ENCODE measurements at places on chromosomes 7 and 10. TPM values are rescaled to one million over a fixed set of nuclear protein-coding genes. Genes with fewer than 3 reads are reported as not detected.

GRCh38 chr10:61188101-61188500 is 244.1 kb upstream of the RHOBTB1 start:
- DNase-seq = no peak

DNA sequence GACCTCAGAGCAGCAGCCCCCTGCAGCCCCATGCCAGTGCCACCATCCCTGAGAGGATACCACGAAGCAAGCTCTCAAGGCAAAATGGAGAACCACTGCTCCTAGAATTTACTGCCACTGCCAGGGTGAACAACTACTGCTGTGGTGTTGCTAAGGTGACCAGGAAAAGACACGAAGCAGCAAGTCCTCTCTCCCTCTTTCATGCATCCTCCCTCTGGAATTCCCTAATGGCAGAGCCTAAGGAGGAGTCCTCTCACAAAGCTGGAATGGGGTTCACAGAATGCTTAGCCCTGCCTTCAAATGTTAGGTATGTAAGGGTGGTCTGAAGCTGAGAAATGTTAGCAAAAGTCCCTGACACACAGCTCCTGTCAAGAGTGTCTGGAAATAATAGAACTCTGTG is 35.8 kb upstream of the NPSR1 start:
- no peak for DNase-seq

GRCh38 chr7:107712896-107713295 is 31.0 kb upstream of the CBLL1 start:
- no peak for DNase-seq

- no peak for DNase-seq
Measured at GRCh38 chr10:131433568-131433967, 122.0 kb upstream of the TCERG1L start.

DNA sequence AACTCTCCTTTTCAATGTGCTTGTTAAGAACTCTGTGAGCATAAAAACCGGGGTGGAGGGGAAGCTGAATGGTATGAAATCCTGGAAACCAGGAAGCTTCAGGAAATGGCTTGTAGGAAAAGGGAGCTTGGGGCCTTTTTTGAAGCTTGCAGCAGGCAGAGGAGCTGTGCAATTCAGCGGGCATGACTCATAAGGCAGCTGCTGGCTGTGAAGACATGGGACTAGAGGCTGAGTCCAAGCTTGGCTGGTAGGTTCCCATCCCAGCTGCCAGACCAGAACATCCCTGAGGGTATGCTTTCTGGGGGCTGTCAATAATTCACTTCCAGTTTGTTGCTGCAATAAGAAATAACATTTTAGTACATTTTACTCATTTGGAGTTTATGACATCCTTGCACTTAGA is 36.8 kb upstream of the CDC14C start:
- no peak for DNase-seq

DNA sequence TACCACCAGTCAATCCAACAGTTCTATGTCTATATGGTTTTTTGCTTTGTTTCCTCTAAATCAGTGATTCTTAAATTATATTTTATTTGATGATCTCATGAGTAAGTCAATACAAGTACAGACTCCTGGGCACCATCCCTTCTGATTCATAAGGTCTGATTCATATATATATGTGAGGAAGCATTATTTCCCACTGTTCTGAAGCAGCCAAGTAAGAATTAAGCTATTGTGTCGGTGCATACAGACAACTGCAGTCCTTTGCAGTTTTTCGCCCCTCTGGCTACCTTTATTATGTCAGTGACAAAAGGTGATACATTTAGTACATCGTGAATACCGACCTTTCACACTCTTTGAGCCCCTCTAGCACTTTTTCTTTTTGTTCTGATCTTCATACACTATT is 1079.6 kb upstream of the C7orf33 start:
- DNase-seq = no peak

GRCh38 chr7:137146012-137146455 is 197.5 kb downstream of the PTN start:
- no peak for DNase-seq

GRCh38 chr7:149772241-149772955 is 990 bp downstream of the ZNF467 start:
- no peak for DNase-seq

DNA sequence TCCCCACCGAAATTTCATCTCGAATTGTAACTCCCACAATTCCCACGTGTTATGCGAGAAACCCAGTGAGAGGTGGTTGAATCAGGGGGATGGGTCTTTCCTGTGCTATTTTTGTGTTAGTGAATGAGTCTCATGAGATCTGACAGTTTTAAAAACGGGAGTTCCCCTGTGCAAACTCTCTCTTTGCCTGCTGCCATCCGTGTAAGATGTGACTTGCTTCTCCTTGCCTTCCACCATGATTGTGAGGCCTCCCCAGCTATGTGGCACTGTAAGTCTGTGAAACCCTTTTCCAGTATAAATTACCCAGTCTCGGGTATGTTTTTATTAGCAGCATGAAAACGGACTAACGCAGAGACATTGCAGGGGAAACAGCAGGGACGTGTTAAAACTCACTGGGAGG is 5.3 kb upstream of the OLAH start:
- DNase-seq = no peak

DNA sequence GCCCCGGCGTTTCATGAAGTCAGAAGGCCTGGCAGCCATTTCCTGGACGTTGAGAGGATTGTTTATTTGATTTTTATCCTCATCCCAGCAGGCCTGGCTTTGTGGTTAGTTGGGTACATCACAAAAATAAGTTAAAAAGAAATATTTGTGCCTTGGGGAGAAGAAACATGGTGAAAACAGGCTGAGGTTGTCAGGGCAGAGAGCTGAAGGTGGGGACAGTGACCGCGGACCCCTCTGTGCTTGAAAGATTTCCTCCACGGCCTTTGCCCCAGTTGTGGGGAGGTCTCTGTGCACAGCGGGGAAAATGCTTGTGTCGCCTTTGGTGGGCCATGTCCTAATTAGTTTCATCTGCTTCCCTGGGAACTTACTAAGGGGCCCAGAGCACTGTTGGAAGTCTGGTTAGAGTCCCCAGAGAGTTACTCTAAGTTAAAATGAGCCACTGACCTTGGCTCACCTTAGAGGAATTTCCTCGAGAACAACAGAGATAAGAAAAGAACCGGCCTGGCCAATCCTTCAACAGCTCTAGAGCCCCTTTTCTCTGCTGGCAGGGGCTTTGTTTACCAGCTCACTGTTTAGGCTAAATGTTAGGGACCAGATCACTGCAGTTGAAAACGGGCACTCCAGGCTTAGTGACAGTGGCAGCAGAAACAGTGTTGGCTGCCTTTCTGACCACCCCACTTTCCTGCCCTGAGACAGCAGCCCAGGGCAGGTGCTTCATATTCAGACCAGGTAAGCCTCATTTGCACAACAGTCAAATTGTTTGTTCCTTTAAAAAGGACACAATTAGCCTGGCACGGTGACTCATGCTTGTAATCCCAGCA is 37.9 kb downstream of the CRCP start:
- no peak for DNase-seq

- DNase-seq = no peak
Measured at GRCh38 chr7:38409531-38409930, 136.1 kb upstream of the TARP start.

DNA sequence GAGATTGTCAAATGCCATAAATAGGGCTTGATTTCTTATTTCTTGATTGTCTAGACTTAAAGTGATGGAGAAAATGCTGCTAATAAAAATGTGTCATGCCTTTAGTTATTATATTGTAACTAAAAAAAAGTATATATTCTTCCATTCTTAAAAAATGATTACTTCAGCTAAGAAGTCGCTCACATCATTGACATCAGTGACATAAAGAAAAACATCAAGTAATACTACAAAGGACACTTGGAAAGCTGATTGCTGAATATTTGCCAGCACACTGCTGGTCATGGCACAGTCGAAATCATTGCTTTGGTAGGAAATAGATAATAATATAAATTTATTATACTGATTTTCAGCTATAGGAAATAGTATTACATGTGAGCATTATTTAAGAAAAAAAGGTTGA is 62.6 kb downstream of the LOXL4 start:
- DNase-seq = no peak

DNA sequence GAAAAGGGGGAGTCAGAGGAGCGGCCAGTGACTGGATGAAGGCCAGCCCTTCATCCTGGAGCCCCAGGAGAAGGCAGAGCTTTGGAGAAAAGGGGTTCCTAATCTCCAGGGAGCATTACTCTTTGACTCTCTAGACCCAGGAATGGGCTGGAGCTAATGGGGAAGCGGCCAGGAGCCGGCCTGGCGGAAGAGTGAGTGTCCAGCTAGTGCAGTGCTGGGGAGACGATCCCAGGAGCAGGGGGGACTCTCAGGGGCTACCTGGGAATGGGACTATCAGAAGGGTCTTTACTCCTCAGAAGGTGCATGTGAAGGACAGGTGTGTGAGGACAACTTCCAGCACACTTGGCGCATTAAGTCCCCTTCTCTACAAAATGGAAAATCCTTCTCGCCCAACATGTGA is 2.4 kb upstream of the PAX2 start:
- DNase-seq = no peak

- no peak for DNase-seq
Measured at GRCh38 chr10:129971381-129972144, 7.5 kb upstream of the EBF3 start.

- DNase-seq = no peak
Measured at GRCh38 chr10:24039897-24040296, 169.0 kb upstream of the KIAA1217 start.

- DNase-seq = no peak
Measured at GRCh38 chr10:79442171-79443040, 3.0 kb downstream of the ZCCHC24 start.

DNA sequence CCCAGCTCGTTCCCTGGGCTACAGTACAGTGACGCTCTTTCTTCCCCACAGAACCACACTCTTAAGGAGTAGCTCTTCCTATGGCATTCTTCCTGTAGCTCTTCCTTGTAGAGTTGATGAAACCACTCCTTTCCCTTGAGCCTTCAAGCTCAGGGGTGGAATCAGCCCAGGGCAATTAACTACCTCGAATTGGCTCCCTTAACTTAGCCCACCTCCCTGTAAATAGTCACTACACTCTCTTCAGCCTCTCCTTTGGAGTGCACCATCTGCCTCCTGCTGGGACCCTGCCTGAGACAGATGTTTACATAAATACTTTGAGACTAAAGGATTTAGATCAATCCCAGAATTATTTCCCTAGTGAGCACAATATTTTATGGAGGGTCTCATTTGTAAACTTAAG is 537.8 kb upstream of the AUTS2 start:
- DNase-seq = no peak

GRCh38 chr7:11539853-11540252 is 292.1 kb downstream of the THSD7A start:
- DNase-seq = no peak

- DNase-seq = no peak
Measured at GRCh38 chr10:59323831-59324401, 38.4 kb downstream of the FAM13C start.

DNA sequence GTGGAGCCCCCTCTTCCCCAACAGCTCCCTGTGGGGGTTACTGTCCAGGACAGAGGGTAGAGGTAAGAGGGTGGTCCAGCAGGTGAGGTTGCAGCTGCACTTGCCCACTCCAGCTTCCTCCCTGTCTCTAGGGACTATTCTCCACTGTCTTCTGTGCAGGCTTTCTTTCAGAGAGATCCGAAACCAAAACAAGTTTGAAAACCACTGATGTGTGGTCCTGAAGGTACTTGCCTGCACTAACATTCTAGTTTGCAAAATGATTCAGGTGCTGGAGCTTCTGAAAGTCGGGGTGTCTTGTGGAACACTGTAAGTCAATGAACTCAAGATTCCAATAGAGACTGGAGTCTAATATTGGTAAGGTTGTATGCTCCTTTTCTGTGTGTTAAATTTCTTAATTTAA is 63.1 kb downstream of the BLNK start:
- no peak for DNase-seq

- no peak for DNase-seq
Measured at GRCh38 chr10:47034441-47035051, 123.3 kb downstream of the PTPN20 start.

GRCh38 chr10:114357515-114357996 is 46.7 kb downstream of the AFAP1L2 start:
- DNase-seq = no peak

DNA sequence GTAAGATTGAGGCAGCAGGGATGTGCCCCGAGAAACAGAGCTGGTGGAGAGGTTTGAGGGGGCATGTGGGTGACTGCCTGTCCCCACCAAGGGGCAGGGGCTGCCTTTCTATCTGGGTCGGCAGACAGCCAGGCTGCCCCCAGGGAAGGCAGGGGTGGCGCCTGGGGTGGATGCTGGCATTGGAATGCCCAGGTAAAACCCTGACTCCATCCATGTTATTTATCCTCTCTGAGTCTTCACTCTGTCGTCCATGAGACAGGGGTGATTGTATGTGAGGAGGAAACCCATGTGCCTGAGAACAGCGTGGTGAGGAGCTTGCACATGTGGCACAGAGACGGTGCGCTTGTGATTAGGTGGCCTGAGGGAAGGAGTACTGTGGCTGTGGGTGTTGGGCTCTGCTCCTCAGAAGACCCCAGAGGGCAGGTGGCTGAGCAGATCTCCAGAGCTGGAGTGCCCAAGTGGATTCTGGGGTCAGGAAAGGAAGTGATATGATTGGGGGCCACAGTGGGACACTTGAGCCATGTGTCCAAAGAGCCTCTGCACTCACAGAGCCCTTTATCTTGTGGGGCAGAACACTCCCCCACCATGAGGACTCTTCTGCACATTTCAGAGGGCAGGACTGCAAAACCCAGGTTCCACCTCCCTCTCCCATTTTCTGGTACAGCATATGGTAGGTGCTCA is 100.4 kb upstream of the RET start:
- peak; percentile 28 for DNase-seq

DNA sequence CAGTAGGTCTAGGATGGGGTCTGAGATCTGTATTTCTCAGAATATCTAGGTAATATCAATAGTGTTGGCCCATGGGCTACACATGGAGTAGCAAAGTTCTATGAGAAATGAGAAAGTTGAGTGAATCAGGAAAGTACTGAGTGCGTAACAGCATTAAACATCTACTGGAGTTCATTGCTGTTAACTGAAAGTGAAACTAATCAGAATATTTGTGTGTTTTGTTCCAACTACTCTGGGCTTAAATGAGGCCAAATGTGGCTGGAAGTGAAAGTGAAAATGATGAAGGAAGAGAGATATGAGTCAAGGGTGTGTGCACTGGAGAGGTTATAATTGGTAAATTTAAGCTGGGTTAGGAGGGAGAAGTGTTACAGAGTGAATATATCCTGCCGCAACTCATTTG is 46.5 kb downstream of the TMEM106B start:
- DNase-seq = no peak

DNA sequence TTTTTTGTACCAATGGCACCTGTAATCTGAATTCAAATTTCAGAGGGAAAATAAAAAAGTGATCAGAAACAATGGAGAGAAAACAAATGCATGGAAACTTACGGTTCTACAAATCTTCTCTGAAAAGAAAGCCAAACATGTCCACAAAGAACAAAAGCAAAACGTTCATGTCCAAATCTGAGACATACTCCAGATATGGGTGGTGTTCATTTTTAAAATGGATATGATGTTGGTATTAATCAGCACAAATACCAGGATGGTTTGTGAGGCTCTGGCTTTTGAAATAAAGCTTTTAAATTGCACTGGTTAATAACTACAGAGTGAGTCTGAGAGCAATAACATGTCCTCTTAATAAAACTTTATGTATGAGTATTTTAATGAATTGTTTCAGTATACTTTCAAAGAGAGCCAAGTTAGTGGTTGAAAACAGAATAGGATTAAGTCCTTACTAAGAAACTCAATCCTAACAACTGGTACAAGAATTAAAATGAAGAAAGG is 366.4 kb downstream of the INHBA start:
- DNase-seq = no peak

Gene SLC16A12
- 4.8 TPM for total RNA-seq

Gene UTF1
- total RNA-seq = not detected

Gene PKD2L1
- 1.5 TPM for total RNA-seq

Gene IQUB
- 0.32 TPM for total RNA-seq

Gene SLC26A3
- not detected for total RNA-seq

Gene LRRTM3
- total RNA-seq = not detected

Gene EPHA1
- 11.8 TPM for total RNA-seq

Gene GOLGA7B
- total RNA-seq = 3.2 TPM
